NB4 (cell line): ENCODE measurements at places on chromosomes 11 and 22.
A peak's percentile ranks its signal among the peaks of the same experiment; 100 is the strongest.

DNA sequence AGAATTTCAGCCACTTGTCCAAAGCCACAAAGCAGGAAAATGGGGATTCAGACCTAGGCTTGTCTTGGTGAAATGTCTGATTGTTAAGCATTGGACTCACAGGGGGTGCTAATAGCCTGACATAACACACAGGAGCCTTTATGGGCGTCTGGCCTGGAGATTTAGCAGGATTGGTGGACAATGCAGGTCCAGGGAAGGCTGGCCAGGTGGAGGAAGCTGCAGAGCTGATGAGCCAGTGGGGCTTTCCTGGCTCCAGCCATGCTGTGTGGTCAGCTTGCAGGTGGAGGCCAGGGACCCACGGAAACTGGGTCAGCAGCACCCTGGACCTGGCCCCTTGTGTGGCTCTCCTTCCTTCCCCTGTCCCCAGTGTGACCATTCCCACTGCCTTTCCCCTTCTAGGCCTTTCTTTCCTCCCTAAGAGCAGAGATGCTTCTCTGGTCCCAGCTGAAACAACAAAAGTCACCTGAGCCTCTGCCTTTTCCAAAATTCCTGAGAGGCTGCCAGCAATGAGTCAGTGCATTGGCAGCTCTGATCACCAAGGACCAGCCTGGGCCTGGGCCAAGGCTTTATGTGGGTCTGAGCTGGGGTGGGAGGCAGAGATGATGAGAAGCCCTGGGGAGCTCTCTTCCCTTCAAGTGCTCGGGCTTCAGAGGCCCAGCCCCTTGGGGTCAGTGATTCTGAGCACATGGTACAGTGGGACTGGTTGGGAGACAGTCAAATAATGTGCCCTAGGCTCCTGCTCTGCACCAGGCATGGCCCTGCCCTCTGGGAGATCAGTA, 85.2 kb downstream of the CCDC81 start:
- no peak for DNase-seq

- DNase-seq, result peak; percentile 74
Measured at GRCh38 chr11:45110562-45110961, 35.9 kb upstream of the PRDM11 start.

- DNase-seq, result peak; percentile 79
Measured at GRCh38 chr11:111777094-111778046, 11.2 kb upstream of the PPP2R1B start.

- no peak for DNase-seq
Measured at GRCh38 chr22:37427135-37427710, at the start of gene ELFN2. Gene ELFN2, minus strand, starts transcription at chr22:37427479. Its CDS starts 51,945 bp downstream, at chr22:37375534.

- peak; percentile 63 for DNase-seq
Measured at GRCh38 chr22:42769574-42770447, 49.1 kb upstream of the A4GALT start.

GRCh38 chr11:115141231-115142114, 362.7 kb downstream of the CADM1 start:
- DNase-seq, result no peak

GRCh38 chr11:44597358-44598012, 32.0 kb downstream of the CD82 start:
- no peak for DNase-seq

GRCh38 chr11:64810891-64811272, 531 bp upstream of the MEN1 start:
- no peak for DNase-seq

GRCh38 chr22:22098457-22099193, 116.0 kb upstream of the TOP3B start:
- no peak for DNase-seq

- DNase-seq, result peak; percentile 20
Measured at GRCh38 chr22:48167238-48167637, 1404.8 kb downstream of the TBC1D22A start.

GRCh38 chr22:41448189-41448808, 1.7 kb upstream of the TOB2 start:
- DNase-seq, result peak; percentile 99

GRCh38 chr22:44986926-44987325, 22.9 kb downstream of the PHF21B start:
- DNase-seq, result no peak

DNA sequence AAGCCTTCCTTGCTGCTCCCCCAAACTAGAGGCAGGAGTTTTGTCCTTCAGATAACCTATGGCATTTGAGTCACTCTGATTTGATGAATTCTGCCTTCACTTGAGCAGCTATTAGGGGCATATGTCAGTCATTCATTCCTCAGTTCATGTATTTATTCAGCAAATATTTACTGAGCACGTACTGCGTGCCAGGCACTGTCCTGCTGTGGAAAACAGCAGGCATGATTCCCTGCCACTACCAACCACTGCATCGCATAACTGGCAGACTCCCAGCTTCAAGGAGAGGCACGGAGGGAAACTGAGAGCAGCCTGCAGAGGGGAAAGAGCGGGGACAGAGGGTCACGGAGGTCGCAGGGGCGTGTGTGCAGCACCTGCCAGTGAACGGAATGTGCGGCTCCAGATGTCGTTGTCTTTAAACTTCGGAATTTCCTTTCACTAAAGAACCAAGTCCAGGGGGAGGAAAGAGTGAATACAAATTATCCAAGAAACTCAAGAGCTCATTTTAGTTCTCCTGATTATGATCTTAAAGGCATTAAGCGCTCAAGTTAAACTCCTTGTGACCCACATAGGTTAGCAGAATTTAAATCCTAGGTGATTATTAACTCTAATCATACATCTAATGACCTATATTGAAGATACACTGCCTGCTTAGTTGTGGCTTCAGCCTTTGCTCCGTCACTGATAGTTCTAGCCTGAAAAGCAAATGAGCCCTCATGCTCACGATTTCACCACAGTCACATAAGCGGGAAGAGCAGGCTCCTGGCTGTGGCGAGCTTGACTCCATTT, 12.6 kb downstream of the PPARA start:
- no peak for DNase-seq

DNA sequence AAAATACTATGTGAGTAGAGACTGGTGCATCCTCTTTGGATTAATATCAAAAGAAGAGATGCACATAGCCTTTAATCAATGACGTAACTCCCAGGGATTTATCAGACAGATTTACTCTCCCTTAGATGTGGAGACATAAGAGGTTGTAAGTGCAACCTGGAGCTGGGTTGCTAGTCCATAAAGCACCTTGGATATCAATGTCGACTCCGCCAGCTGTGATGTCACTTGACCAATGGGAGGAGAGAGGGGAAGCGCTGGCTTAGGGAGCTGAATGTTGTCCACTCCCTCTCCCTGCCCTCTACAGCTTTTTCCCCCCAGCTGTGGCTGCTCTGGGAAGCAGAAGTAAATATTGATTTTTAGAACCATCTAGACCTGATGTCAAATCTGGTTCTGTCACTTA, 28.9 kb upstream of the TMEM86A start:
- no peak for DNase-seq

DNA sequence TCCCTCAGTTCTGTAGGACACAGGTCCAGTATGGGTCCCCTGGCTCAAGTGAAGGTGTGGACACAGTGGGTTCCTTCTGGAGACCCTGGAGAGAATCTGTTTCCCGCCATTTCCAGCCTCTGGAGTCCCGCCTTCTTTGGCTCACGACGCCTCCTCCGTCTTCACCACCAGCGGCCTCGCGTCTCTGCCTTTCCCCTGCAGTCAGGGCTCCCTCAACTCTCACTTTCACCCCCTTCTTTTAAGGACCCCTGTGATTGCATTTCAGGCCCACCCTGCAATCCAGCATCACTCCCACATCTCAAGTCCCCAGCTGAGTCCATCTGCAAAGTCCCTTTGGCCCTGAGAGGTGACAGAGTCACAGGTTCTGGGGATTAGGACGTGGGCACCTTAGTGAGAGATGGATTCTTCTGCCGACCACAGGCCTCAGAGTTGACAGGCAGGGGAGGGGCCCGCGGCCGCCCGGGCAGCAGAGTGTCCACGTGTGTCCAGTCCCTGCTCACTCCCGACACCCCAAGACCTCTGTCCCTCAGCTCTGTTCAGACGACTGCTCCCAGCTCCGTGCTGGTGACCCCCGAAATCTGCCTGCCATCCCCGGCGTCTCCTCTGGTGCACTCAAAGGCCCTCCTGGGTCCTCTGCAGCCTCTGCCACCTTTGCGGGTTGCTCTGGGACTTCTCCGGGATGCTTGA, 36.9 kb upstream of the KRTAP5-7 start:
- no peak for DNase-seq
